Nucleus accumbens (tissue), 56 donors: ENCODE measurements at places on chromosomes 1 and 21.

DNA sequence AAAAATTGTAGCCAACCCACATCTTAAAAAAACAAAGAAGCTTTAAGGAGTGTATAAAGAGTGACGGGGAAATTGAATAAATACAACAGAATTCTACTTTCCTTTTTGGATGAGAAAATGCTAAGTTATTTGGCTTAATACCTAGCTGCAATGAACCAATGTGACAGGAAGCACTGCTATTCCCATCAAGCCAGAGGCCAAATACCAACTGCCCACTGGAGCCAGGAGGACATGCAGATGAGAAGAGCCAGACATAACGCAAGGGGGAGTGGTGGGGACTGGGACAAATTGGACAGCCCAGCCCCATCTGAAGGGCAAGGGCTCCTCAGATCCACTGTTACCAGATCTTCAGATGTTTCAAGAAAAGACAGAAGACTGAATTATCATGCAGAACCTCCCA lies 25.7 kb downstream of the DNAJC11 start:
- no peak for DNase-seq

- DNase-seq, result no peak
Measured at GRCh38 chr1:58979677-58980076, 195.8 kb upstream of the JUN start.

DNA sequence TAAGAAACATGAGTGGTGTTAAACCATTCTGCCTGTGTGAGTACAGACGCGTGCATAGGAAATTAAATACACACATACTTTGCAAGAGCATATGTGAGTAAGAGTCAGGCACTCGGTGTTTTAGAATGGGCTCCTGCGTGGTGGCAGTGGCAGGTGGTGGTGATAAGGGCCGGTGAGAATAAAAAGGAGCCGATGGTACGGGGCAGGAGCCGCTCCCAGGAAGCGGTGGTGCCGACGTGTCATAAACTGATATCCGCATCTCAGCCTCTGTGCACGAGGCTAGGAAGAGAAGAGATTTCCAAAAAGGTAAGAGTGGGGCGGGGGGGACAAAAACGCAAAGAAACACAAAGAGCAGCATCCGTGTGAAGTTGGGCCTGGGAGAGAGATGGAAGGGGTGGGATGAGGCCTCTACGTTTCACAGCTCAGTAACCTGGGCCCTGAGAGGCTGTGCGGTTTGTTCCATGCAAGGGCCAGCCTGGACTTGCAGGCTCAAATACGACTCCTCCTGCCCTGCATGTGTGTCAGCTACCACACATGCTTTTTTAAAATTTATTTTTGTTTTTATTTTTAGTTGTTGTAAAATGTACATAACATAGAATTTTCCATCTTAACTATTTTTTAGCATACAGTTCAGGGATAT lies 127.7 kb upstream of the COL6A1 start:
- DNase-seq, result no peak

DNA sequence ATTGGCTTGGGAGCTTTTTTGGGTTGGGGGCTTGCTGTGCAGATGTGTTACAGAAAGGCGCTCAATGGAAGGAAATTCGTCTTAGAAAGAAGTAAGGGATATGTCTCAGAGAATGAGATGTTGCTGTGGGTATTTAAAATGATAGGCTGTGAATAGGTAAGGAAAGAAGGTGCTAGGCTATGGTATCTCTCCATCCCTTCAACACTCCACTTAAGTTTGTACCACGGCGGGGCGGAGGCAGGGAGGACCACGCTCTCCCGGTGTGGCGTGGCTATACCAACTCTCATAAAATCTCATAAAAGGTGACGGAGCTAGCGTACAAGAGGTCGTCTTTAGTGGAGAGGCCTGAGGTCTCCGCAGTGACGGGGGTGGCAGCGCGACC lies 305 bp upstream of the RPS6KC1 start:
- DNase-seq, result no peak

GRCh38 chr1:61082311-61083012 lies at the start of gene NFIA:
TSS of gene NFIA (plus strand) at chr1:61082561.
- DNase-seq, result no peak

DNA sequence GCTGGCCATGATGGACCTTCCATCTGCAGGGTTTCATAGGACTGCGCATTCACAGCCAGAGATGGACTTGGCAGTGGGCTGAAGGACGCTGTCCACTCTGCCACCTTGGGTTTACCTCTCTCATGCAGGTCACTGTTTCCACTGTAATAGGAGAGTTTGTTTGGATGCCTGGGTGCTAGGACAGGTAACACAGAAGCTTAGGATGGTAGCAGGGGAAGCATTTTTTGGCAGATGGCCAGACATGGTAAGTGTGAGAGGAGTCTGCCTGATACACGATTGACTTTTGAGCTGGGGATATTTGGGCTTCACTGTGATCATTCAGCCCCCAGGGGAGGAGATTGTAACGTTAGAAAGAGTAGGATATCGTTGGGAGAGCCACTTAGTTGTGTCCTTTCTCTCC lies 11.8 kb downstream of the PSEN2 start:
- no peak for DNase-seq

DNA sequence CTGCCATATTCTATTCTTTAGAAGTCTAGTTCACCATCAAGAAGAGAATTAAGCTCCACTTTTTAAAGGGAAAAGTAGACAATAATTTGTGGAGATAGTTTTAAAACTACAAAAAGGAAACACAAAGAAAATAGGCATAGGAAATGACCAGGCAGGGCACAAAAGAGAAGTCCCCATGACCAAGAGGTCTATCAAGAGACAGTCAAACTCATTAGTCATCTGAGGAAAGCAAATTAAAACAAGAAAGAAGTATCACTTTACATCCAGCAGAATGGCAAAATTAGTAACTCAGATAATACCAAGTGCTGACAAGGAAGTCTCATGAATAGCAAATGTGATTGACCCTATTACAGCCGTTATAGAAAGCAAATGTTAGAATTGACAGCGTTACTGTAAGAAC lies 243.7 kb upstream of the SNX7 start:
- DNase-seq, result no peak

DNA sequence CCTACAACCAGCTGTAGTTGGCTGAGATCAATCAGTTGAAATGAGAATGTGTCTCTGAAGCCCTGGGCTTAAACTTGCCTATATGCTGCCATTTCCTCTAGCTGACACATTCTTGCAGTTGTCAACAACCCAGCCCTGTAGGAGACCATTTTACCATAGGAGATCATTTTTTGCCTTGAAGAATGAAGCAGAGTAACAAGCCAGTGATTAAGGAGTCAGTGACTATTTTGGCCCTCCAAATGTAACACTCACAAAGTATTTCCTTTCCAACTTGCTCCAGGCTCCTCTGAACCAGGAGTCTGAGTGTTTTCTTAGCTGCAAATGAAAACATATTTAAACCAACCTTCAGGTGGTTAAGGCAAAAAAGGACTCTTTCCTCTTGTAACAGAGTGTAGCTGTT lies 183.5 kb downstream of the ZZZ3 start:
- DNase-seq, result no peak

GRCh38 chr1:67159233-67159632 lies 7.0 kb upstream of the IL23R start:
- no peak for DNase-seq

GRCh38 chr1:239719642-239720258 lies 333.4 kb downstream of the CHRM3 start:
- no peak for DNase-seq

GRCh38 chr1:38296047-38296446 lies 249.5 kb upstream of the POU3F1 start:
- DNase-seq, result no peak

DNA sequence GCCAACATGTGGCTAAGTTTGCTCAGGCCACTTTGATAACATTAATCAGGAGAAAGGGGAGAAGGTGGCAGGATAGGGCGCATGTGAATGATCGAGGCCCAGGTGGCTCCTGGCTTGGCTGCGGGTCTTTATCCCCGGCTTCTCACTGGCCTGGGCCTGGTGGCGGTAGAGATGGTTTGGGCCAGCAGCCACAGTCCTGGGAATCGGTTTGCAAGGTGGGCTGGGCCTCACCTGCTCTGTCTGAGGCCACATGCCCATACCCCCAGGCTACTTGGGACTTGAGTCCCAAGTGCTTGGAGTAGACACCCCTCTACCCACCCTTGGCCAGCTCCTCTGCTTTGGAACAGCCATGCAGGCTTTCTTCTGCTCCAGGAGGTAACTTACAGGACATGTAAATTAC lies 49.7 kb upstream of the DISP3 start:
- no peak for DNase-seq

- no peak for DNase-seq
Measured at GRCh38 chr21:41378849-41379248, 17.0 kb downstream of the MX2 start.

- peak; percentile 95 for DNase-seq
Measured at GRCh38 chr1:153977250-153978240, at the start of gene JTB. TSS of gene JTB (minus strand) at chr1:153977674. CDS start at chr1:153977252, 422 bp downstream.

DNA sequence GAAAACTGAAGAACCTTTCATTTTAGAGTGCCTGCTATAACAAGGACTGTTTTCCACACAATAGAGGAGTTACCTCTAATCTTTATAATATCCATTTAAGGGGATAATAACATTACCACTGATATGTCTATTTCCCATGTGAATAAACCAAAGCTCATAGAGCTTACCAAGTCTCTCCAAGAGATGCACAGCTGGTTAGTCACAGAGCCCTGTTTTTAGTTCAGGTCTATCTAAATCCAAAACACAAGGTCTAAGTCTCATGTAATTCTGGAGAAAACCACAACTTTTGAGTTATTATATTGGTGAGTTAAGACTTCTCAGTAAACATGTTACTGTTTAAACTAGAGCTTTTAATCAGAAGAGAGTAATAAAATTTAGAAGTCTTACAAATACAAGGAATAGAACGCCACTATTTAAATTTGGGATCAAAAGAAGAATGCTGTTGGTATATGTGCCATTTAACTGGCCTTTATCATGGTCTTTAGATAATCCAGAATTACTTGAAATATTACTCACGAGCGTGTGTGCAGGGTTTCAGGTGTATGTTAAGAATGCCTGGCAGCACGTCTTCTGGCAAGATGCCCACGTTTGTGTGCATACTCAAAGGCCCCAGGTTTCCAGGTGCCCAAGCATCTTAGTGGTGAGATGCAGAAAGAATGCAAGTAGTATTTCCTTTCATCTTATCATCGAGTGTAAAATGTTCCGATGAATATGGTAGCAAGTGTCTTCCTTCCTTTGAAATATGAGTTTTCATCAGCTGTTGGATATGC lies 190.6 kb downstream of the FMN2 start:
- no peak for DNase-seq

DNA sequence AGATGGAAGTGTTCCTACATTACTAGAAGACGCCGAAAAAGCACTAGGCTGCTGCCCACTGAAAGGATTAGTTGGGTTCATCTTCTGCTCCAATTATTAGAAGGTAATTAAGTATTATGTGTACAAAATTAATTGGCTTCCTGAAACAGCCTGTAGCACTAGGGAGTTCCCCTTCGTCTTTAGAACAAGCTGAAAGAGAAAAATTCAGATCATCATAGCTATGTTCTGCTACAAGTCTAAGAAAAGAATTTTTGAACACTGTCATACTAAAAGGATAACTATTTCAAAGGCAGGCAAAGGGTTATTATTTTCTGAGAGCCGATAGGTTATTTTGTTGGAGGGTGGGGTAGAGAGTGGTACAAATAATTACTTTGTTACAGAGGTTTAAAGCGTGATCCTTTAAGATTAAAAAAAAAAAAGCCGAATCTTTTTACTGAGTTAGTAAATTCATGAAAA lies at the start of gene MCM3AP:
MCM3AP (minus strand) TSS at position 406 of the 456 bp plus-strand sequence; CDS start at position 81, 325 bp downstream.
- DNase-seq, result no peak

DNA sequence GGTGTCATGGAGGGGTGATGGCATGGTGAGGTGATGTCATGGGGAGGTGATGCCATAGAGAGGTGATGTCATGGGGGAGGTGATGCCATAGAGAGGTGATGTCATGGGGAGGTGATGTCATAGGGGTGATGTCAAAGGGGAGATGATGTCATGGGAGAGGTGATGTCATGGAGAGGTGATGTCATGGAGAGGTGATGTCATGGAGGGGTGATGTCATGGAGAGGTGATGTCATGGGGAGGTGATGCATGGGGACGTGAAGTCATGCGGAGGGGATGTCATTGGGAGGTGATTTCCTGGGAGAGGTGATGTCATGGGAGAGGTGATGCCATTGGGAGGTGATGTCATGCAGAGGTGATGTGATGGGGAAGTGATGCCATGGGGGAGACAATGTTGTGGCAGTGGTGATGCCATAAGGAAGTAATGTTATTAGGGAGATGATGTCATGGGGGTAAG lies 92.1 kb upstream of the C1orf174 start:
- no peak for DNase-seq

- no peak for DNase-seq
Measured at GRCh38 chr21:44058981-44059380, 46.9 kb downstream of the TRAPPC10 start.

GRCh38 chr1:179867493-179868330 lies 9.9 kb downstream of the TOR1AIP2 start:
- no peak for DNase-seq

- no peak for DNase-seq
Measured at GRCh38 chr1:170929412-170929834, 5.9 kb upstream of the MROH9 start.

DNA sequence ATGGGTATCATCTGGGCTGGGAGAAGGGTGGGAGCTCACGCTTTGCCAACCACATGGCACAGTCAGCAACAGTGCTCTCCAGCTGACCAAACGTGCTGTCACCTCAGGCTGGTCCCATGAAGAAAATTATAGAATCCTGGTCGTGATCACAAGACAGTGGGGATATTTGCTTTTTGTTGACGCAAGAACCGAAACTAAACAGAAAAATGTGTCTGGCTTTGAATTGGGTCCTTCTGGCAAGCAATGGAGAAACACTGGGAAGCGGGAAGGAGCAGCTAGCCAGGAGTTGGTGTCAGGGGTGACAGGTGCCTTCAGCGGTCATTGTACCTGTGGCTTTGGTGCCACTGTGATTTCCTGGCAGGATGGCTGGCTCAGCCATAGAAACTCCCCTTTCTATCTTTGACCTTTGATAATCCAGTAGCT lies 304.8 kb downstream of the PAPPA2 start:
- DNase-seq, result no peak

DNA sequence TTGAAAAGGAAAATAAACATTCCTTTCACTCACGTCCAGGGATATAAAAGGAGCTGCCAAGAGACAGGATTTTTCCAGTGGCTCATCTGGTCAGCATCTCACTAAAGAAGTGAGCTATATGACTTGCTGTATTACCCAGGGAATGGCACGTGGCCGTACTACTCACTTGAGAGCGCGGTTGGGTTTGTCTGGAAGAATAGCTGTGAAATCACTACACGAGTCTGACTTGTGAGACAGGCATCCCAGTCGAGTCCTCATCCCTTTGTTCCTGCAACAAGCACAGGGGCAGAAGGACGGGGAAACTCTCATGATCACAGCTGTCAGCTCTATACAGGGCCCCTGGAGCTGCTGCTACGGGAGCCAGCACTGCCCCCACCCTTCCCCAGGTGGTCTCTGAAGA lies 17.7 kb downstream of the RGS8 start:
- no peak for DNase-seq

DNA sequence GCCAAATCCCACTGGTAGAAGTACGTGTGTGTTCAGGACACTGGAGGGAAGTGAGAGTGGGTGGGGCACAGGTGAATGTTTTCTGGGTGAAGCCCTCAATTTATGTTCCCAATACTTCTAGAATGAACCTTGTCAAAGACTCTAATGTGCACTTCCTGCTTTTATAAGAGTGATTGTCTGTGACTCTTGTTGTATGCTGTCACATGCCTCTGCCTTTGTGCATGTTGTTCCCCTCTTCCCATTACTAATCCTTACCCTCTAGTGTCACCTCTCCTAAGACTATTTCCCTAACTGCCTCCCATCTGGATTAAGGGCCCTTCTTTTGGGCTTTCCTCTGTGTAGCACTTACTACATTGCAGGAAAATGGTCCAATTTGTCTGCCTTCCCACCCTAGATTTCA lies 2.5 kb upstream of the LINGO4 start:
- no peak for DNase-seq

GRCh38 chr1:84855691-84856630 lies 37.0 kb downstream of the LPAR3 start:
- DNase-seq, result no peak

- no peak for DNase-seq
Measured at GRCh38 chr1:232980355-232980978, 30.1 kb downstream of the NTPCR start.
